ENCODE measurements at places on chromosomes 6 and 20.

DNA sequence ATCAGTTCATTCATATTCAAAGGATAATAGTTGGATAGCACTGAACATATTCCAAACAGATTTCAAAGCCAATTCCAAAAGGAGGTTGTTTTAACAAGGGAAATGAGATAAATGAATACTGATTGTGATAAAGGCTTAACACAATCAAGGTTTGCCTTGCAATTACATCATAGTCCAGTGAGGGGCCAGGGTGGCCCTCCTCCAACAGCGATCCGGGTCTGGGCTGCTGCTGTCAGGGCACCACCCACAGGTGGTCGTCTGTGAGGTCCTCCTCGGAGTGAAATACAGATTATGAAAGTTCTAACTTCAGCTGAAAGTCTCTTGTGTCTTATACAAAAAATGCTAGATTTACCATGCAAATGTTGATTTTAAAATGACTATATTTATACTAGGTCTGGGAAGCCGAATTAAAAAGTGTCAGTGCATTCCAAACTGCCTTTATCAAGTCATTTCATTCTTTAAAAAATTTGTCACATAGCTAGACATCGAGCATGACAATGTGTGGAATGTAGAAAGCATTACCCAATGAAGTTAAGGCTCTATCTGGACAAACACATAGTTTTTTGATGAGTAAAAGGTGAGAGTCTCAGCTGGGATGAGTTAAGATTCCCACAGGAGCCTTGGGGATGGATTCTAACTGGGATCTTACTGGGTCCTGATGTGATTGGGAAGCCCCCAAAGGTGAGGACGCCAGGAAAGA lies 65.9 kb upstream of the SLC22A23 start:
- DNase-seq, result no peak

GRCh38 chr20:23132930-23133559 lies 46.9 kb upstream of the CD93 start:
- DNase-seq, result no peak

DNA sequence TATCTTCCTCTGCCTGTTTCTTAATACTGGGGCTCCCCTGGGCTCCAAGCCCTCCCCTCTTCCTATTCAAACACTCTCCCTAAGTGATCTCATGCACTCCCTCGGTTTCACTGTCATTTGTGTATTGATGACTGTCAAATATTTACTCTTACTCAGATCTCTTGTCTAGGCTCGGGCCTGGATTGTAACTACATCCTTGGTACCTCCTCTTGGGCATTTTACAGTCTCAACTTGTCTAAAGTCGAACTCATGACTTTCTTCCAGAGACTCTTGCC lies 189.4 kb upstream of the PRDM1 start:
- DNase-seq, result no peak

- DNase-seq, result peak; percentile 6
Observed at GRCh38 chr20:19661717-19662636, 96.1 kb upstream of the RIN2 start.

GRCh38 chr6:156862711-156863110 lies 85.5 kb downstream of the ARID1B start:
- no peak for DNase-seq

DNA sequence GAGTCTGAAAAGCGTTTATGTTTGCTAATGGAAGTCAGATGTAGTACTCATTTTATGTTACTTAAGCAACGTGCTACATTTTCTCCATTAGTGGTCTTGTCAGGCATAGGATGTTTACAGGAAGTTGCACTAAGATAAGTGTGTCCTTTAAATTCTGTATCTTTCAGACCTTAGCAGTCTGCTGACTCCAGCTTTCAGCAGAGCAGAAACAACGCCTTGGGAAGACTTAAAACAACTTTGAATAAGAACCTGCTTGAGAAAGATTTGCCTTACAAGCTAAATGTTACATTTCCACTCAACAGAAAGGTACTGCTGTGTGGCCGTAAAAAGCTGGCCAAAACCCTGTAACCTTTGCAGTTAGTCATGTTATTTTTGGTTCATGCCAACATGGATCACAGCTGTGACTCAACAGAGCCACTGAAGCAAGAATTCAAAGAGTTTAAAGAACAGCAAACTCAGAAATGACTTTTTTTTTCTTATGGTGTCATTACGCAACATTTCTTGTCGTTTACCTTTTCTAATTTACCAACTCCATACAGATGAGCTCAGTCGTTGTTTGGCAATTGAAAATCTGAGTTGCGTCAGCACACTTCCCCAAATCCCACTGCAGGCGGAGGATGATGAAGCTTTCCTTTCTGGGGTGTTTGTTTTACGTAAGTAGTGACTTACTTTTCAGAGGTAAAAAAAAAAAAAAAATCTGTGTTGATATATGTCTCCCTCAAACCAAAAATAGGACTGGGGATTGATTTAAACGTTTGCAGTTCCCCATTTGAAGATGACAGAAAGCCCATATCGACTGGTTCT lies 27.9 kb upstream of the BMP6 start:
- DNase-seq, result no peak

- no peak for DNase-seq
Observed at GRCh38 chr6:84016029-84016428, 17.5 kb upstream of the MRAP2 start.

DNA sequence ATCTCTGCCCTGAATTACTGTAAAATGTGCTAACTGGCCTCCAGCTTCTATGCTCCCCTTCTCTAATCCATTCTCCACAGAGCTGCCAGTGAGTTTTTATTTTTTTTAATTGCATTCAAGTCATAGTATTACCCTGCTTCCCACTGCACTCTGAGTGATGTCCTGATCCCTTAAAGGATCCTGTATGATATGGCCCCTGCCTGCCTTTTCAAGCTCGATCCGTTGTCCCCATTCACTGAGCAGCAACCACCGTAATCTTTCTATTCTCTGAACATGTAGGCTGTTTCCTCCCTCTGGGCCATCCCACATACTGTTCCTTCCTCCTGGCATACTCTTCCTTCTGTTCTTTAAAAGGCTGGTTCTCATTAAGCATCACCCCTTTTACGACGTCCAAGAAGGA lies 9.3 kb downstream of the TNFRSF21 start:
- no peak for DNase-seq

- no peak for DNase-seq
Observed at GRCh38 chr6:128505603-128506002, 14.8 kb downstream of the PTPRK start.

DNA sequence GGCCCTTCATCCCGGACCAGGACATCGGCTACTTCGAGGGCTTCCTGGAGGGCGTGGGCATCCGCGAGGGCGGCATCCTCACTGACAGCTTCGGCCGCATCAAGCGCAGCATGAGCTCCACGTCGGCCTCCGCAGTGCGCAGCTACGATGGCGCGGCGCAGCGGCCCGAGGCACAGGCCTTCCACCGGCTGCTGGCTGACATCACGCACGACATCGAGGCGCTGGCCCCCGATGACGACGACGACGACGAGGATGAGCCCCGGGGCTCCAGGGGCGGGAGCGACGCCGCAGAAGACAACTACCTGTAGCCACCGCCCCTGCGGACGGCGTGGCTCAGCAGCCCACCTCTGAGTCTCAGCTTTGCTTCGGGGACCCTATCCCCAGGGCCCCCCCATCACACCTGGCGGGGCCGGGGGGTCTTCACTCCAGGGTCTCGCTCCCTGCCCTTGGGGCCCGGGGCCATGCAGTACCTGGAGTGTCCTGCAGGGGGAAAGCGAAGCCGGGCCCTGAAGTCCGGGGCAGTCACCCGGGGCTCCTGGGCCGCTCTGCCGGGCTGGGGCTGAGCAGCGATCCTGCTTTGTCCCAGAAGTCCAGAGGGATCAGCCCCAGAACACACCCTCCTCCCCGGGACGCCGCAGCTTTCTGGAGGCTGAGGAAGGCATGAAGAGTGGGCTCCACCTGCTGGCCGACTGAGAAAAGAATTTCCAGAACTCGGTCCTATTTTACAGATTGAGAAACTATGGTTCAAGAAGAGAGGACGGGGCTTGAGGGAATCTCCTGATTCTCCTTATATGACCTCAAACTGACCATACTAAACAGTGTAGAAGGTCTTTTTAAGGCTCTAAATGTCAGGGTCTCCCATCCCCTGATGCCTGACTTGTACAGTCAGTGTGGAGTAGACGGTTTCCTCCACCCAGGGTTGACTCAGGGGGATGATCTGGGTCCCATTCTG lies 20.8 kb upstream of the HCK start:
- no peak for DNase-seq

DNA sequence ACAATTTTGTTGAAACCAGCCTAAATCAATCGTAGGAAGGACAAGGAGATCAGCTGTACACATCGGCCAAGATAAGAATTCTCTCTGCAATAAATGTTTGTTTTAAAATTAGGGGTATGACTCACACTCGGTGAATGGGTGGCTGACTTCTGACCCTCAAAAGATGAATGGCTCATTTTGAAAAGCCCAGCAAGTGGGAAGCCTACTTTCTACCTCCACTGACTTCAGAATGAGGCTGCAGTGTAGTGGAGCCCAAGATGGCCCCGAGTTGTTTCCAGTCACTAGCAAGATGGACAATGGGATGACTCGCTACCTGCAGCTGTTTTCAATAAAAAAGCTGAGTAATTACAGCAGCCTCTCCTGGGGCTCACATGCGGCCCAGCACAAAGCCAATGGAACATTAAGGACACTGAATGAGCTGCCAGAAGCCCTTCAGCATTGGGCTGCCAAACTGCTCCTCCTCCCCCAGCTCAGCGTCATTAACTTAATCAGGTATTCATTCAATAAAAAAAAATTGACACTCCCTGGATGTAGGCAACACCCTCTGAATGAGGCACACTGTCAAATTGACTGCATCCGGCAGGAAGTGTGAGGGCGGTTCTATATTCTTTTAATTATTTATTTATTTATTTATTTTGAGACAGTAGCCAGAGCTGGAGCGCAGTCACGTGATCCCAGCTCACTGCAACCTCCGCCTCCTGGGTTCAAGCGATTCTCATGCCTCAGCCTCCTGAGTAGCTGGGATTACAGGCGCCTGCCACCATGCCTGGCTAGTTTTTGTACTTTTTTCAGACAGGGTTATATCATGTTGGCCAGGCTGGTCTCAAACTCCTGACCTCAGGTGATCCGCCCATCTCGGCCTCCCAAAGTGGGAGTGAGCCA lies 107.3 kb downstream of the GMPR start:
- no peak for DNase-seq

DNA sequence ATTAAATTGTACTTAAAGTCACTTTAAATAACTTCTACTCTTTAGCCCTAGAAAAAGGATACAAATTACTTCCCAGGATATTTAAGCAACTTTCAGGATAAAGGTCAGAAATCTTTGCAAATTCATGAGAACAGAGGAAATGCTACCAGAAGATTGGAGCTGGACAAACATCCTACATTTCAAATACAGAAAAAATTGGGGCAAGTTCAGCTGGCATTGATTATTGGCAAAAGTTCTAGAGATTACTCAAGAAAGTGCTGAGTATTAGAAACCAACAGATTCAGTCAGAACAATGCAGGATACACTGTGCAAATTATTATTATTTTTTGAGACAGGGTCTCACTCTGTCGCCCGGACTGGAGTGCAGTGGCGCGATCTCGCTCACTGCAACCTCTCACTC lies 6.0 kb downstream of the SLC22A23 start:
- DNase-seq, result no peak

GRCh38 chr6:36515844-36516243 lies 31.4 kb downstream of the STK38 start:
- no peak for DNase-seq

GRCh38 chr20:53880108-53880641 lies 190.2 kb downstream of the BCAS1 start:
- DNase-seq, result no peak

- no peak for DNase-seq
Observed at GRCh38 chr20:8390037-8390433, 258.0 kb downstream of the PLCB1 start.

Measured in substantia nigra (tissue), 51 donors.